ENCODE measurements at places on chromosomes 6 and 20.

GRCh38 chr6:114605656-114606055, 262.8 kb upstream of the HS3ST5 start:
- DNase-seq, result no peak

DNA sequence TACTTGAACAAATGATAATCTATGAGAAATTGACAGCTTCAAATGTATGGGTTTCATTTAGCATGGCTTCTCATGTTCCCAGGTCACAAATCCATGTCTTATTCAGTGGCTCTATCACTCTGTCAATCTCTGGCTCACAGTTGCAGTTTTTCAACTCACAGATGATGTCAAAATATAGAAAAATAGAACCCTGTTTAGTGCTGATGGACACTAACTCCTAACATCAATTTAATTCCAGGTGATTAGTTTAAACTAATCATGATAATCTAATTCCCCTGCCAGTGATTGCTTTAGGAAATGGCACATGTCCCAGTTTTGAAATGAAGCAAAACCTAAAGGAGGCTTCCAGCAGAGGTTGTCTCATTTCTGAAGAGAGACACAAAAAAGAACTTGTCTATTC, 13.0 kb downstream of the KHDC1 start:
- DNase-seq, result no peak

DNA sequence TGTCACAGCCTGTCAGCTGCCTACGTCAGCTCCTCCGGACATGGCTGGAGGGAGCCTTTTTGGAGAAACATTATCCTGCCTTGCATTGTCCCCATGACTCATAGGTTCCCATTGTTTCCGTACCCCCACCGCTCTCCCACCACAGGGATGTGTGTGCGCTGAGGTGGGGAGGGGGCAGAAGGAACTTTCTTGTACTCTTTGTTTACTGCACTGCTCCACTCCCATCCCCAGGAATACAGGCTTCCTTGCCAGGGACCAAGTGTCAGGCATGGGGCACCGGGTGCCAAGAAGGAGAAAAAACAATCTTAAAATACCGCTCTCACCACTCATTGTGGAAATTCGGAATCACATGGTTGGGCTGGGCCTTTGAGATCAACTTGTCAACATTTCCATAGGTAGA, 51.0 kb downstream of the KCNK5 start:
- DNase-seq, result no peak

DNA sequence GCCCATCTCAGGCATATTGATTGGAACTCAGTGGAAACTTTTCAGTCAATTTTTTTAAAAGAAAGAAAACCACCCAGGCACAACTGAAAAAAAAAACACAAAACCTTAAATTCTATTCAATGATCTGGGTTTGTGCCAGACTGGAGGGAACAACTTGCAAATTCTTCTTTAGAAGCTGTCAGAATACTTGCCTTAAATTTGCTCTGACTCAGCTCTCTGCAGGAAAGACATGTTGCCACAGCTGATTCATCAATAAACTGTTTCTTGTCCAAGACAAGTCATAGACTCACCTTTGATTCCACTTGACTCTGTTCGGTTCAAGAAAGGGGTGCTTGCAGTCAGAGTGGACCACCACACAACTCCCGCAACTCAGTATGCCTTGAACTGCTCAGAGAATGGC, 117.8 kb upstream of the F13A1 start:
- DNase-seq, result no peak

GRCh38 chr6:47677381-47678100, 20.8 kb upstream of the ADGRF4 start:
- DNase-seq, result no peak

GRCh38 chr20:18672834-18673233, 85.0 kb downstream of the DTD1 start:
- DNase-seq, result peak; percentile 35

DNA sequence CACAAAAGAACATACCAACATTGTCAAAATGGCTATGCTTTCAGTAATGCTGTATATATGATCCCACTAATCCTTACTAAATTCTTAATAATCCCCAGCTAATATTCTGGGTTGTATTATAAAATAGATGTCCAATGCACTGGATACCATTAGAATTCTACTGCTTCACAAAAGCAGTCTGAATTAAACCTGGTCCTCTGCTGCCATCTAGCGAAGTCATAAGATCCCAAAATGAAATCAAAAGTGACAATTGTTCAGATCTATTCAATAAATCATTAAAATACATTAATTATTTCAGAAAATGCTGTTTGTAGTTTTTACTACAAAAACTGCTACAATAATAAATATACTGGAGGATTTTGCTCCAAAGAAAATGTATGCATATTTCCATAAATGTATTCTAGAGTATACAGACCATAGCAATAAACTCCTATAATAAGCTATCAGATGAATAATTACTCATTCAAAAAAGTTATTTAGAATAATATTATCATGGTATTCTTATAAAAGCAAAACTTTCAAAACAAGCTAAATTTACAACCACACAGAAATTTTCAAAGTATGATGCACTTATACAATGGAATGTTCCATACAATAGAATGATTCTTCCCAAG, 92.6 kb downstream of the RNGTT start:
- DNase-seq, result peak; percentile 45

- no peak for DNase-seq
These were observed 80.0 kb downstream of the TCP11 start for GRCh38 chr6:35061102-35061615.

GRCh38 chr6:76495909-76496308, 423.4 kb upstream of the IMPG1 start:
- DNase-seq, result no peak

DNA sequence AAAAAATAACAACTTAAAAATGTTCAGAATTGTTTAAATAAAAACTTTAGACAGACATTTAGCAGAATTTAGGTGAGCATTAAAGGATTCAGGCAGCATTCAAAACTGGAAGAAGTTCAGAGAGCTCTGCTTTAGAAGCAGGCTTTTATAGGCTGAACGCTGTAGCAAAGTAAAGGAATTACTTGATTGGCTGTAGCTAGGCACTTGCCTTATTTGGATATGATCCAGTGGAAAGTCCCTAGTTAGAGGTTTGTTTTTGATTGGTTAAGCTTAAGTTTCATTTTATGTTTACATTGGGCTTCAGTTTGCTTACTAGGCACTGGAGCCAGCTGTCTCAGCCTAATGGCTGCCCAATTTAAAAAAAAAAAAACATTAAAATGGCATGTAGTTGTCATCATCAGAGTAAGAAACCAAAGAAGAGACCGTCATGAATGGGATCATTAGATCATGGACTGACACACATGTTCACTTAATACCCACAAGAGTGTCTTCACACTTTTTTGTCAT, 65.1 kb downstream of the CBFA2T2 start:
- peak; percentile 92 for DNase-seq
